A549 treated with dexamethasone at 1 μM for 4 hours (cell line): ENCODE measurements at places on chromosomes 3 and 15. TPM values are rescaled to one million over a fixed set of nuclear protein-coding genes. Genes with fewer than 3 reads are reported as not detected.

The HTR3E gene
- total RNA-seq: not detected in 5 replicates

The SLC12A1 gene
- not detected in 5 replicates for total RNA-seq

The FBXO40 gene
- not detected in 5 replicates for total RNA-seq

The DNAH1 gene
- 0.71 to 1.3 TPM (median 0.95 TPM) in 5 replicates for total RNA-seq

The GOLGA8G gene
- total RNA-seq: not detected in 5 replicates

The TEX9 gene
- 4.0 to 4.9 TPM (median 4.4 TPM) in 5 replicates for total RNA-seq

The KLHL40 gene
- not detected in 5 replicates for total RNA-seq

The TMEM108 gene
- total RNA-seq: 0.09 TPM in 1 of 5 replicates, not detected in the others

The MESP1 gene
- total RNA-seq: 1.7 to 6.0 TPM (median 4.4 TPM) in 5 replicates

The GPR15 gene
- total RNA-seq: not detected in 5 replicates

The ZNF445 gene
- total RNA-seq: 1.9 to 3.6 TPM (median 3.1 TPM) in 5 replicates

The CPA3 gene
- not detected in 5 replicates for total RNA-seq

The CPN2 gene
- not detected in 5 replicates for total RNA-seq

The UTS2B gene
- 0.07 to 0.12 TPM (median 0.07 TPM) in 3 of 5 replicates, not detected in the others for total RNA-seq
